CD8-positive, alpha-beta memory T cell (primary cell): ENCODE measurements at places on chromosomes 2 and 18.
A peak's percentile ranks its signal among the peaks of the same experiment; 100 is the strongest.

GRCh38 chr2:111662039-111662770, 221.8 kb downstream of the ANAPC1 start:
- no peak for DNase-seq

- peak; percentile 37 for DNase-seq
These were observed 141.8 kb upstream of the ALKAL2 start for GRCh38 chr2:429575-430254.

GRCh38 chr2:111219734-111220505, 99.2 kb downstream of the BCL2L11 start:
- DNase-seq = no peak

- DNase-seq = no peak
These were observed 229.5 kb upstream of the ZC3H15 start for GRCh38 chr2:186256540-186256939.

DNA sequence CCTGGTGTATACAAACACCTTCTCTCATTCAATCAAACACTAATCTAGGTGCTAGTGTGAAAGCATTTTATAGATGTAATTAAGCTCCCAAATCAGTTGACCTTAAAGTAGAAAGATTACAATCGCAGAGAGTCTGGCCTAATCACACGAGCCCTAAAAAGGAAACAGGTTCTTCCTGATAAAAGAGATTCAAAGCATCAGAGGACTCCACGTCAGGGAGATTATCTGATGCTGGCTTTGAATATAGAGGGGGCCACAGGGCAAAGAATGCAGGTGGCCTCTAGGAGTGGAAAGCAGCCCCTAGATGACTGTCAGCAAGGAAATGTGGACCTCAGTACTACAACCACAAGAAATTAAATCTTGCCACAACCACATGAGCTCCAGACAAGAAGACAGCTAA, 28.2 kb upstream of the ZC3H15 start:
- no peak for DNase-seq

DNA sequence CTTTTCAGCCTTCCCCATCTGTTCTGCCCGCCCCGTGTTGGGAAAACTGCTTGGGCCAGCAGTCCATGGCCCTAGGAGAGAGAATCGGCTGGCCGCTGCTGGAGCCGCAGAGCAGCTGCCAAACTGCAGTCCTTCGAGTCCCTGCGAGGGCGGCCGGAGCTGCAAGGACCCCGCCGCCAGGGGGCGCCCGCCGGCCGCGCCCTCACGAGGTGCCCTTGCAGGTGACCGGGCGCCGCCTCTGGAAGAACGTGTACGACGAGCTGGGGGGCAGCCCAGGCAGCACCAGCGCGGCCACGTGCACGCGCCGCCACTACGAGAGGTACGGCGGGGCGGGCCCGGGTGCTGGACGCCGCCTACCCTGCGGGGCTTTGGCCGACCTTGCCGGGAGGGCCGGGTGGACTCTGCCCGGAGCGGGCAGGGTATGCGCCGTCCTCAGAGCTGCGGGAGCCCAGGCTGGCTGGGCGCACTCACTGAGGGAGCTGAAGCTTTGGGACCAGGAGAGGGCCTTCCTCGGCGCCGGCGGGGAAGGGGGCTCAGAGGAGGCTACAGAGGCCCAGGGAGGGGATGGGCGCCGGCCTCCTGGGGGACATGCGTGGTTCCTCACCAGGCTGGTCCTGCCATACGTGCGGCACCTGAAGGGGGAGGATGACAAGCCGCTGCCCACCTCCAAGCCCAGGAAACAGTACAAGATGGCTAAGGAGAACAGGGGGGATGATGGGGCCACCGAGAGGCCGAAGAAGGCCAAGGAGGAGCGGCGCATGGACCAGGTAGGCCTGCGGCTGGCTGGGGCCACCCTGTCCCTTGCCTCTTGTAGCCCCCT, 13.6 kb downstream of the ARID5A start:
- DNase-seq = no peak

DNA sequence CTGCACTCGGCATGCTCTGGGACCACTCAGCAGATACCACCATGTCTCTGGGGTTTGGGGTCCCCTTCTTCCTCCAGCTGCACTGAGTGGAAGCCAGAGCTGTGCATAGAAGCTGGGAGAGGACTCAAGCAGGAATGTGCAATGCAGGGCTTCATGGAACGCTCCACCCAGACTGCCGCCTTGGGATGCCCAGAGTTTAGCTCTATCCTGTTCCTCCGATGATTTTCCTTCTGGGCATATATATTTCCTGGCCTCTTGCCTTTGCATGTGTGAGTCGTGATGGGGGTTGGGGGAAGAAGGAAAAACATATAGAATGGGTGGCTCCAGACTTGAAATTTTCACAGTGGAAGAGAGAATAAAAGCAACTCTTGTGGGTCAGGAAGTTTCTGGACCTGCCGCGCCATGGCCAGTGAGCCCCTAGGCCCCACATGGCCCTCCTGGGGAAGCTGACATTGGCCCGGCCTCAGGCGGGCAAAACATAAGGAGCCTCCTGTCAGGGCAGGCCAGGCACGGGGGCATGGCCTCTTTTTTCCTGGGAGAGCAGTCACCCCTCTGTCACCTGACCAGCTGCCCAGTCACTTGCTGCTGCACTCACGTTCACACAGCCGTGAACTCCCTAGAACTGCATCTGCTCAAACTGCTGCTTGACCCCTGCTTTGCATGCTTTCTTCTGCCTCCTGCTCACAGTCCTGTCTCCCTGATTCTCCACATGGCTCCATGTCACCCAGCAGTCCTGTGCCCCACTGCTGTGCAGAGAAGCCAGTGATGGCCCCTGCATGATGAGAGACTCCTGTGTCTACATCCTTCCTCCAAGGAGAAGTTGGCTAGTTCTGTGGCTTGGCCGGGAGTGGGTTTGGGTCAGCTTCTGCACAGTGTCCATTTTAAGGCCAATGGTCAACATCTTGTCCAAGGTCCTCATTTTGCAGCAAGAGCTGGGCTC, 197.8 kb downstream of the CTIF start:
- no peak for DNase-seq

DNA sequence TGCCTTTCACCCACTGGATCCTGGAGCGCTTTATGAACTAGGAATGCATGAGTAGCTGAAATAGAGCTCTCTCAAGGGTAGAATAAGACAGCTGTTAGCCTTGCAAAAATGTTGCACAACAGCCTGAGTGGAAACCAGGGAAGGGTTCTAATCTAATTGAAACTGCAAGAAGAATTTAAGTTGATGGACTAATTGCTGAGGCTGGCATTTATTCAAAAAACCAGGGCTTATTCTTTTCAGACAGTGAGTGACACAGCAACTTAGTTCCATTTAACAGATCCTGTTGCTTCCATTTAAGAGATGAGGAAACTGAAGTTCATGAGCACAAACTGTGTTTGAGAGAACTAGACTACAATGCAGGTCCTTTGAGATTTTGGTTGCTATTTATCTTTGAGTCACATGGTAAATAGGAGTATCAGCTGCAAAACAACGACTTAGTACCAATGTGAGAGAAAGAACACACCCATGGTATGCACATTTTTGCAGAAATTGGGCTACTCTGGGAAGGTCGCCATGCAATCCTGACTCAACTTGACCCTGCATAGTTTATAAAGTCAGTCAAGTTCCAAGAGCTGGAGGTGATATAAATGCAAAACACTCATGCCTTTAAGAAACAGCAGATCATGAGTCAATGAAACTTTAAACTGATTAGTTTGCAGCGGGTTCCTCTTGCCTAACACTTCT, 76.4 kb upstream of the PARD3B start:
- DNase-seq = no peak

- no peak for DNase-seq
These were observed 370.9 kb downstream of the CNTNAP5 start for GRCh38 chr2:124395961-124396360.

DNA sequence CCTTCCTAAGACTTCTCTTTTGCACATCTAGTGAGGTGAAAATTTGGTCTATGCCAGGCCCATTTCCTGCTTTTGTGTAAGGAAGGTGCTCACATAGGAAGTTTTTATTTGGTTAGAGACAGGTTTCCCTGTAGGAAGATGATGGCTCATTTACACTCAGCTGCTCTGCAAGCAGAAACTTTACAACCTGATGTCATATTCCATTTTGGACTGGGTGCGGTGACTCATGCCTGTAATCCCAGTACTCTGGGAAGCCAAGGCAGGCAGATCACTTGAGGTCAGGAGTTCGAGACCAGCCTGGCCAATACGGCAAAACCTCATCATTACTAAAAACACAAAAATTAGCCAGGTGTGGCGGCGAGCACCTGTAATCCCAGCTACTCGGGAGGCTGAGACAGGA, 35.8 kb downstream of the CASP10 start:
- DNase-seq = no peak

DNA sequence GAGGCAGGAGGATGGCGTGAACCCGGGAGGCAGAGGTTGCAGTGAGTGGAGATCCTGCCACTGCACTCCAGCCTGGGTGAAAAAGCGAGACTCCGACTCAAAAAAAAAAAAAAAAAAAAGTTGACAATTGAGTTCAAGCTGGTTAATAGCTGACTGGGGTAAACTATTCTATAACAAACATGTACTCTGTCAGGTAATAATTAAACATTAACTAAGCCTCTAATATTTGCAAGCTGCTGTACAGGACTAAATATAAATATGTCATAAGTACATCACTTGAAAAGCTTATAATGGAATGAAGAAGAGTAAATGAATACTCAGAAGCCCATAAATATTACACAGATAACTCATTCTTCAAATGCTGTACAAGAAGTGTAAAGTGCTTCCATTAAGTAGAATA, 190.4 kb upstream of the CRIM1 start:
- DNase-seq = no peak

DNA sequence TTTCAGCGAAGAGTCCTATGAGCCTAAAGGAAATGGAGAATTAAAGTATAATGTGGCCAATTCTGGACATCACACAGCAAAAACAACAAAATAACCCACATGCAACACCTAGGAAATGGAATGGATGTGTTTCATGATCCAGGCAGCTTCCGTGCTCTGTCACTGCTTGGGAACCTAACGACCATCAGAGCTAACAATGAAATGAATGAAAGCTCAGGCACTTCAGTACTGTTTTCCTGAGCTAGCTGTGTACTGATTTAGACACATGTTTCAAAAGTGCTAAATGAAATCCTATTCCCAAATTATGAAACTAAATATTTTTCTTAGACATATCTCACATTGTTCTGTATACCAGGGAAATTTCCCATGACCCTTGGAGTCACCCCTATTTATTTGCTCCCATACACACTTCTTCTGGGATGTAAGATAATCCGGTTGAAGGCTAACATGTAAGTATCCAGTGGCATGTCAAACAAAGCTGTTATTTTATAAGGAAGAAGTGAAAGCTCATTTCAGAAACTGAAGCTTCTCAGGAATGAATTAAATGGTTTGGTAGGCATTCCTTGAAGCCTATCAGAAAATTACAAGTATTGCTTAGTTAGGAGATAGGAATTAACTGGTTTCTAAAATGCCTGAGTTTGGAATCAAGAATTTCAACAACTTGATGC, 108.5 kb upstream of the RND3 start:
- DNase-seq = no peak

GRCh38 chr18:75581336-75582131, 154.0 kb upstream of the SMIM21 start:
- DNase-seq = no peak

- peak; percentile 28 for DNase-seq
These were observed 134.8 kb downstream of the EIPR1 start for GRCh38 chr2:3242747-3243369.

GRCh38 chr2:213021971-213022899, 129.2 kb downstream of the IKZF2 start:
- DNase-seq = no peak

DNA sequence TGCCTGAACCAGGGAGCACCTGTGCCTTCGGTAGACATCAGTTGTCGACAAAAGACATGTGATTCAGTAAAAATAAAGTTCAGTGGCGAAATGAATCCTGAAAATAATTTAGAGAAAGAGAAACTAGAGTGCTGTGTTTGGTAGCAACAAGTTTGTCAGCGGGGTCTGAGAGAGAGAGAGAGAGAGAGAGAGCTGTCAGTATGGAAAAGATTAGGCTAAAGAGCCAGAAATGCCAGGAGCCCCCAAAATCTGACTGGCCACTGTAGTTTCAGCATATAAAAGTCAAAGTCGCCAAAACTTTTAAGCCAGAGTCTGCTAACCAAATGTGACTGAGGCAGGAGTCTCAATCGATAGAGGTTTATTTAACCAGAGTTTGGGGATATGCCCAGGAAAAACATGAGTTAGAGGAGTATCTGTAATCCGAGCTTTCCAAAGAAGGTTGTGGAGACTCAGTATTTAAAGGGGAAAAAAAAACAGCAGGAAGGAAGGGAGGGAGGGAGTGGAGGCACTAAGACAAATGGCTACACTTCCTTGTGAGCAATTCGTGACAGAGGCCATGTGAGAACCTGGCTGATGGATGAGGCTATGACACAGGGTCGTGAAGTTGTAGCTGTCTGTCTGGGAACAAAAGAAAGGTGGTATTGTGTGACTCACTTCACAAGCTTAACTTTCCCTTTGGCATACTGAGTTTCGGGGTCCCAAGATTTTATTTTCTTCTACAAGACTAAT, 20.5 kb upstream of the GNAL start:
- DNase-seq = no peak

DNA sequence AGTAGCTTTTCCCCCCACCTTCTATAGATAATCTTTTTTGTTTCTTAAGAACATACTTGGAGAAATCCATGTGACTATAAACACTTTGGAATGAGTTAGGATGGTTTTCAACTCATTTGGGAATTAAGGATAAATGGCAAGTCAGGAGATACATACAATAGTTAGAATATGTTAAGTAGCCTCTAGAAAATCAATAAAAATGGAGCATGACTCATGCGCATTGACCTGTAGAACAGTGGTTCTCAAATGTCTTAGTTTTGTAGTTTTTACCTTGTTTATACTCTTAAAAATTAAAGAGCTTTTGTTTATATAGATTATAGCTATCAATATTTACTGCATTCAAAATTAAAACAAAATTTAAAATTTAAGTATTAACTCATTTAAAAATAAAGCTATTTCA, 24.7 kb downstream of the NUP35 start:
- DNase-seq = no peak

GRCh38 chr2:147232225-147232669, 612.6 kb upstream of the ACVR2A start:
- DNase-seq = no peak

DNA sequence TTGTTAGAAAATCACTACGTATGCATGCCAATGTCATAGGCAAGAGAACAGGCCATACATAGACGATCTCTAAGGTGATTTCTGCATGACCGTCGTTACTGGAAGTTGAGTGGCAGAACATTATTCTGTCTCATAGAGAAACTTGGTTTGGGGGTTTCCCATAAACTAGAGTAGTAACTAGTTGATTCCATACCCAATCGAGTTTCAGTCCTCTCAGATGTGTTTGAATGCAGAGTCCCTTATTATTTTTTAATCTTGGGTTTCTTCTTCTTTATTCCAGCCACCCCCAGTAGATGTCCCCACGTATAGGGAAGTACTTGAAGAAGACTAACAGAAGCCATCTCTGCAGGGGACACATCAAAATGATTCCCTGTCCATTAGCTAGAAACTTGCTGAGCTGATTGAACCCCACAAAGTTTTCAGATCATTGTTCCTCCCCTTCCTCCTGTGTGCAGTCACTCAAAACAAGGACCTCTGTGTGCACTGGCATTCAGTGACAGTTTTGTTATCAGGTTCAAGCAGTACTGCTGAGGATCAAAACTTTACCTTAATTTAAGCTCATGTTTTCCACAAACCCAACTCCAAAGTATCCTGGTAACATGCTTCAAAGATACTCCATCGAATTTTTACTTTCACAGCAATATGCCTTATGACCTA, 68.4 kb upstream of the CDCA7 start:
- no peak for DNase-seq

GRCh38 chr2:237556773-237557632, 9.4 kb upstream of the PRLH start:
- no peak for DNase-seq
